ENCODE measurements at places on chromosomes 11 and 22.

- DNase-seq = no peak
Observed at GRCh38 chr11:78230161-78230877, 41.6 kb downstream of the USP35 start.

DNA sequence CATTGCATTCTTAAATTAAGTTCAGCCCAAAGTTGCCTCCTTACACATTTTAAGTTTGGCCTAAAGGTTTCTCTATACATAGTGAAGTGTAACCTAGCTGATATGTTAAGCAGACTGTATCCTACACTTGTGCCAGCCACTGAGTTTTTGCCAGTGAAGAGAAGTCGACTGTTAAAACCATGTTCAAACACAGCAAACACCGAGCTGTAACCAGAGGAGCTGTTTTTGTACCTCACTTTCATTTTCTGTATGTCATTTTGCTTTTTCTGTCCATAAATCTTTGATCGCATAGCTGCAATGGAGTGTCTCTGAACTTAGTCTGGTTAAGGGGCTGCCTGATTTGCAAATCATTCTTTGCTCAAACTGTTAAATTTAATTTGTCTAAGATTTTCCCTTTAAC is 403.7 kb downstream of the LUZP2 start:
- DNase-seq = no peak

GRCh38 chr11:128481135-128481534 is 106.2 kb downstream of the ETS1 start:
- DNase-seq = no peak

GRCh38 chr11:55658031-55658573 is 3.9 kb upstream of the OR4C6 start:
- no peak for DNase-seq

- DNase-seq = no peak
Observed at GRCh38 chr11:2086239-2087040, 52.7 kb downstream of the IGF2 start.

- no peak for DNase-seq
Observed at GRCh38 chr11:72377596-72377995, 56.7 kb downstream of the CLPB start.

DNA sequence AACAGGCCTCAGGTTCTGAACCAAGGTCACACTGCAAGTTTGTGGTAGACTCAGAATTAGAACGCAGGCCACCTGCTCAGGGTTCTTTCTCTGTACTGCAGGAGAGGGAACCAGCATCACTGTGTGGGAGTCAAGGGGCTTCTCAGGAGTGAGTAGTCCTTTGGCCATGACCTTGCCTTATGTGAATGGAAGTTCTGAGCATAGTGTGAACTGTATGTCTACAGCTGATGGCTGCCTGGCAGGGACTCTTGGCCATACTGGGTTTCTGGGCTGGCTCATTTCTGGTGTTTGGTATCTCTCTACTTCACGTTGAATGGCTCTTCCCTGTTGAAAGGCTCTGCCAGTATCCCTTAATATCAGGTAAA is 40.1 kb upstream of the TUB start:
- DNase-seq = no peak

DNA sequence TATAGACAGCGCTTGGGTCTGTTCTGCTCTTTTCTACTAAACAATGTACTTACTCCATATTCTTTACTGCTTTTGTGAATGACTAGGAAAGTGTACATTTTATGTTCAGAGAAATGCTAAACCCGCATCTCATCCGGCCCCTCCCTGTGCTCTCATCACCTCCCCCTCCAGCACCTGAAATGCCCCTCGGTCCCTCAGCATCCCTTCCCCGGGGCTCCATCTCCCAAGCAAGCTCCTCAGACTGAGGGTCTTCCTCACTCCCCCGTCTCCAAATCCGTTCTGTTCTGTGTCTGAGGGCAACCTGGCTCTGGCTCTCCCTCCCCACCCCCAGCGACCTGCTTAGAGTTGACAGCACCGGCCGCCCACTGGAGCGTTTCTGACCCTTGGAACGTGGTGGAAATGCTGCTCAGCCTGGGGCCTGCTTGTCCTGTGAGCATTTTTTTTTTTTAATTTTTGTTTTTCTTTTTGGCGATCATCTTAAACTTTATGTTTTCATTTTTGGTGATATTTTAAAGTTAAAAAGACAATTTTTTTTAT is 1.4 kb downstream of the SELENOO start:
- no peak for DNase-seq

DNA sequence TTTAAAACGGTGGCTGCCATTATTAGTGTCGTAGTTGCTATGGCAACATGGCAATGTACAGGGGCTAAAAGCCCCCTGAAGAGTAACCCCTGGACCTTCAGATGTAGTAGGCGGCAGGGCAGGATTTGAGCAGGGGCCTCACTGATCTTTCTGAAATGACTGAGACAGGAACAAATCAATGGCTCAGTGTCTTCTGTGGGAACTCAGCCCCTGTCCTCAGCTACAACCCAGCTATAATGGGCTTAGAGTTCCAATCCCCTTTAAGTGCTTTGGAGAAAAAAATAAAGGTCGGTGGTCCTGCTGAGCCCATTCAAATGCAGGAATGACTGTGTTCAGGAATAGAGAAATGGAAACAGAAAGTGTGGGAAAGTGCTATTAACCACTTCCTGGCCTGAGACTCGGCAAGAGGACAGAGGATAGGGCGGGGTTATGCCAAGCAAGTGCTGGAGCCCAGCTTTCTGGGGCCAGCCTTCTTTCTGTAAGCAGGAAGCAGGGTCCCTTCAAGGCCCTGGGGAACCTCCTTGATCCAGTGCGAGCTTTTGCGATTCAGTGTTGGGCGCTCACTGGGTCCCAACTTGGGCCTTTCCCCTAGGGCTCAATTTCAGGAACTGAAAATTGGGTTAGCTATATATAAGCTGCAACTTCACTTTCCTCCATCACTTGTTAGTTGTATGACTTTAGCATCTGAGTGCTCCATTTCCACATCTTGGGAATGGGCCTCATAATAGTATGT is 6.1 kb upstream of the CD82 start:
- DNase-seq = no peak

DNA sequence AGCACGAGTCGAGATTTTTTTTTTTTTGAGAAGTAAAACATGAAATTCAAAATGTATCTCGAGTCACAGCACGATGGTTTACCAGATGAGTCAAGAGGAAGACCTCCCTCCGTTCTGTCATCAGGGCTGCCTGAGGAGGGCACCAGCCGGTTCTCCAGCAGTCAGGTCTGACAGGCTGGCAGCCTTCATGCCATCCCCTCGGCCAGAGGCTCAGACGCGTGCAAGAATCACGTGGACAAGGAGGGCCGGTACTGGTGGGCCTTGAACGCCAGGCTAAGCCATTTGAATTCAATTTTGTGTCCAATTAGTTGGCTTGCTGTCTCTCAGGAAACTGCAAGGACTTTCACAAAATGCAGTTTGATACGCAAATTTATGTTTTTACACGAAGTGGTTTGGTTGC is 1412.2 kb downstream of the BRD1 start:
- no peak for DNase-seq

GRCh38 chr11:91133361-91133760 is 910.5 kb upstream of the CHORDC1 start:
- DNase-seq = no peak

GRCh38 chr22:47205554-47205953 is 443.1 kb downstream of the TBC1D22A start:
- no peak for DNase-seq

DNA sequence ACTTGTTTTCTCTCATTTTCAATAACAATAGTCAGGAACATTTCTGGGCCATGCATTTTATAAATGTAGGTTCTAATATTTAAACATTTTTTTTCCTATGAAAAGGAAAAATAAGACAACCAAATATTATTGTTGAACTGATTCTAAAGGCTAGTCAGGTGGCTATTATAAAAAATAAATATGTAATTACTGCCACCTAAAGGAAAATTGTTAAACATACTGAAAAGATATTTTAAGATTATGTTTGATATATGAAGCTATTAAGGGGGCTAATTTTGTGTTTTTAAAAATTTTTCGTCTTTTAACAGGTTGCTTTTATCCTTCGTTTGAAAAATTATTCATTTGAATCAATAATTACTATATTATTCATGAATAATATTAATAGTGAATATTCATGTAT is 62.2 kb upstream of the FDX1 start:
- DNase-seq = no peak

- no peak for DNase-seq
Observed at GRCh38 chr22:44335903-44336803, 23.4 kb upstream of the SHISAL1 start.

- no peak for DNase-seq
Observed at GRCh38 chr11:12232817-12233601, 122.6 kb downstream of the MICAL2 start.

GRCh38 chr22:22030493-22031182 is 48.1 kb upstream of the TOP3B start:
- no peak for DNase-seq

GRCh38 chr11:100932474-100933100 is 197.0 kb downstream of the PGR start:
- no peak for DNase-seq

DNA sequence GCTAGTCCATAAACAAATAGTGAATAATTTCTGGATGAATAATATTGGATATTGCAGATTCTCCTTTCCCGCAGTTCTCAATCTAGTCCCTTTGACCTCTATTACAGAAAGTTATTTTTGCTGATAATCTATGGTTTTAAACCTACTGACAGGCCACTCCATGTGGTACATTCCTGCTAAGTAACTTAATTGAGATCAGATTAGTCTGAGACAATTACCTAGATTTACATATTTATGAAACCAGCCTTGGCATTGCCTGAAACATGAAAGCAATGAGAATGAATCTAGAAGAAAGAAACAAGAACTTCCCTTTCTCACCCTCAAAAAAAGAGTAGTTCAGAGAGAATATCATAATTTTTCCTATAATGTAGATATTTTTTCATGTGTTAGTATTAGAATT is 964.2 kb downstream of the JRKL start:
- DNase-seq = no peak

GRCh38 chr11:80722629-80723028 is 1281.8 kb upstream of the TENM4 start:
- no peak for DNase-seq

- no peak for DNase-seq
Observed at GRCh38 chr11:125314276-125315078, 149.9 kb downstream of the PKNOX2 start.

GRCh38 chr22:33757041-33757801 is 163.1 kb downstream of the LARGE1 start:
- DNase-seq = no peak

GRCh38 chr11:66124564-66124963 is 54.5 kb downstream of the PACS1 start:
- DNase-seq = no peak

- no peak for DNase-seq
Observed at GRCh38 chr11:70537576-70538571, 139.5 kb downstream of the CTTN start.

Measured in stimulated activated CD8-positive, alpha-beta memory T cell treated with anti-CD3 and anti-CD28 coated beads, Interleukin-4, amount 100 ng/mL, for 1 hour (primary cell).